Gastroesophageal sphincter (tissue), 4 donors: ENCODE measurements at places on chromosomes 11 and 22.

GRCh38 chr11:73114835-73115220 is 27.3 kb downstream of the FCHSD2 start:
- ATAC-seq, result no peak

DNA sequence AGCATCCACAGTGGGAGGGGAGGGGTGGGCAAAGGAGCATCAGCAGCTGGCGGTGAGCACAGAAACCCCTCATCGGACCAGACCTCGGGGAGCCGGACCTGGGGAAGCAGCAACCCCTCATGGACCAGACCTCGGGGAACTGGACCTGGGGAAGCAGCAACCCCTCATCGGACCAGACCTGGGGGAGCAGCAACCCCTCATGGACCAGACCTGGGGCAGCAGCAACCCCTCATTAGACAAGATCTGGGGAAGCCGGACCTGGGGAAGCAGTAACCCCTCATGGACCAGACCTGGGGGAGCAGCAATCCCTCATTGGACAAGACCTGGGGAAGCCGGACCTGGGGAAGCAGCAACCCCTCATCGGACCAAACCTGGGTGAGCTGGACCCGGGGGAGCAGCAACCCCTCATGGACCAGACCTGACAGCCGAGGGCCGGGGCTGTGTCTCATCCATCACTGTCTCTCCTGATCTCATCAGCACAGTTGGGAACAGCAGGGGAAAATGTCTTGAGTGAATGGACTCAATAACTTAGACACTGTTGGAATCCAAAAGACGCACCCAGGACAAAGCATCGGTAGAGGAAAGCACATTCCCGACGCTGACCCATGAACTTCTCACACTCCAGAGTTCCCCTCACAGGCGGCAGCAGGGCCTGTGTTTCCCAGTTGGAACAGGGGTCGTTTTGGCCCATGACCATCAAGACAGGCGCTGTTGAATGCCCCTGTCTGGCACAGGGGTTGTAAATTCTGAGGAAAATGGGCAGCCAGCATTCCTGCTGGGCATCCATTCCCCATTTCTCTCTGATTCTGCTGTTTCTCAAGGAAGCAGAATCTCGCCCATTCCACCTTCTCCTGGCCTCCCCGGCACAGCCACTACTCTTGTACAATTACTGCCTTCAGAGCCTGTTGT is 1494.6 kb downstream of the TBC1D22A start:
- ATAC-seq, result no peak

DNA sequence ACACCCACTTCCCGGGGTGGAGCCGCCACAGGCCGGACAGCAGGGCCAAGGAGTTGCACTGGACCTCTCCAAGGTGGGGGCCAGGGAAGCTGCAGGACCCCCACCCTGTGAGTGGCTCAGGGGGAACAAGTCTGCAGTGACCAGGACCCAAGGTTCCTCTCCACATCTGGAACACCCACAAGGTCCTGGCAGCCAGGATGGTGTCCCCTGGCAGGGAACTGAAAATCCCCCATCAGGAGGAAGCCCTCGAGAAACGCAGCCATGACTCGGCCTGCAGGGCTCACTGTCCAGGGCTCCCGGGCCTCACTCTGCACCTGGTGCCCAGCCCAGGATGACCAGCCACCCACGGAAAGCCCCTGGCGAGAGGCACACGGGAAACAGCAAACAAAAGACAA is 11.5 kb downstream of the RNH1 start:
- no peak for ATAC-seq

DNA sequence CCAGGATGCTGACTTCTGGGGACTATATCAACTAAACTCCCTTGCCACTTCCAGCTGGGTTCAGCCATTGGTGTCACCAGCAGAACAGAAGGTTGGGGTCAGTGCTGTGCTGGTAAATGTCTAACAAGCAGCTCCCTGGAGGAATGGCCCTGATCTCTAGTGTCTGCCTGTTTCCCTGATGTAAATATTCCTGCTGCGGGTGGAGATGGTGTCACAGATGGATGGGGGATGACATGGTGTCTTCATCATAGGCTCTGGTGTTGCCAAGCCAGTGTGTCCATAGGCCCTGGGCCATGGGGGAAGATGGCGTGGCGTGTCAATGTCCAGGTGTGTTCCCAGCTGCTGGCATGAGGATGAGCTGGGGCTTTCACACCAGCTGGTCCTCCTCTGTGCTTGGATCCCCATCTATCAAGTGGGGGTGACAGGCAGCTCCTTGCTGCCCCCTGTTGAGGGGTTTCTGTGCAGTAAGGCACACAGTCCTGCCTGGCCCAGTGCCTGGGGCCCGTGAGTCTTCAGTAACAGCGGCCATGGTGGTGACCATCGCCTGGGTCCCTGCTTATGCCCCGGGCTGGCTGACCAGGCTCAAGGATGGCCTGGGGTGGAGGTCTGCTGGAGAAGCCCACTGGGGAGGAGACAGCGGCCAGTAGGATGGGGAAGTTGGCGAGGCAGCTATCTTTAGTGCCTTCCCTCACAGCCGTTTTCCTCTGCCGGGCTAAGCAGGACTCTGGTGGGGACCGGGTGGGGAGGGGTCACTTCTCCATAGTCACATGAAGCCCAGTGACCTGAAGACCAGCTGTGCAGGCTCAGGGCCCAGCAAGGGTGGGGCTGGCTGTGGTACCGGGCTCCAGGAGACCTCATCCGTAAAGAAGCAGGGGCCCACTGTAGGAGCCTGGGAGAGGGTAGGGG is 12.7 kb downstream of the RPL3 start:
- ATAC-seq, result no peak

DNA sequence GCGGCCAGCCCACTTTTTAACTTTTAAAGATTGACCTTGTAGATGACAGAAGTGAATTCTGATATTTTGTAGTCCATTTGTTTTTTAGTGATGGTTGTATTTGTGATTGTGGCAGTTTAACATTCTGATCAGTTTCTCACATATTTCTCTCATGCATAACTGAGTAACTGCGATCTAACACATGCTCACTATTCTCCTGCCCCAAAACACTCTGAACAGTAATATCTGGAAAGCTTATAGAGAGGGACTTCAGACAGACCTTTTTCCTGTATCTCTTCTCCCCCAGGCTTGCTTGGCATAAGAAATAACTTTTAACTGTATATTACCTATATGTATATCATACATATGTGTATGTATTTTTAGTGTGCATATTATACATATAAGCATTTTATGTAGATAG is 37.3 kb upstream of the MYO18B start:
- ATAC-seq, result no peak

GRCh38 chr22:38906052-38906451 is 34.0 kb upstream of the CBX6 start:
- no peak for ATAC-seq

- ATAC-seq, result no peak
Measured at GRCh38 chr22:48242461-48242864, 1480.0 kb downstream of the TBC1D22A start.
